Hematopoietic multipotent progenitor cell treated with erythropoietin and hydrocortisone succinate and interleukin-3 and kit ligand, for 17 days (in vitro differentiated cells): ENCODE measurements at places on chromosomes 7 and 10.

- DNase-seq = no peak
Measured at GRCh38 chr7:33517191-33517590, 387.8 kb downstream of the BBS9 start.

DNA sequence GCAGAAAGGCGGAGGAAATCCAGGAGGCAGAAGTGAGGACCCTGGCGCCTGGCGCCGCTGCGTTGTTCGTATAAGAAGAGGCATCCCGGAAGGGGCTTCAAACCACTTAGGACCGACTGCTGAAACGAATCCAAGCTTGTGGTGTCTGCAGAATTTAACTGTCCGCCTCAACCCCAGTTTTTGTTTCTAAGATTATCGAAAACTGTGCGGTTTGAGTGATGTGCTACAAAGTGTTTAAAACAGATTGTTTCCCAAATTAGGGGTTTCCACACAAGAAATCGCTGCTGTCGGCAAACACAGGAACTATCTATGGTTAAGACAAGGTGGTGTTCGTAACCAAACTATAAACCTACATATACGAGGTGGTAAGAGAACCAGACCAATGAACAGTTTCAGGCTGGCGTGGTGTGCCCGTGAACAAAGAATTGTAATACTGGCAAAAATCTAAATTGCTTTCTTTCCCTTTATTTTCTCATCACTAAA, 835 bp upstream of the DGKI start:
- DNase-seq = no peak

DNA sequence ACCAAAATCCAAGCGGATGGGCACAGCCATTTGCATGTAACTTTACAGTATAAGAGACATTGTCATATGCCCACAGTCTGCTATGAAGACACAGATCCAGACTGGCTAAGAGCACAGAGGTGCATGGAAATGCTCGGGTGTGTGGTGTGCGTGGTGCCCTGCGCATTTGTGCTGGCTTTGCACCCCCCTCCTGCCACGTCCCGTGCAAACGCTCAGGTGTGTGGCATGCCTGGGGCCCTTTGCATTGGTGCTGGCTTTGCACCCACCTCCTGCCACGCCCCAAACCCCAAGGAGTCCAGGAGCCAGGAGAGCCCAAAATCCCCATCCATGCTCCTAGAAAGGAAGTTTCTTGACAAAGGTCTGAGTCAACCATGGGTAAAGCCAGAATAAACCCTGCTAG, 306.2 kb downstream of the PTPRN2 start:
- no peak for DNase-seq

GRCh38 chr10:50951365-50951764, 65.9 kb upstream of the A1CF start:
- DNase-seq = no peak

- no peak for DNase-seq
Measured at GRCh38 chr7:89073776-89074175, 278.2 kb upstream of the TEX47 start.

DNA sequence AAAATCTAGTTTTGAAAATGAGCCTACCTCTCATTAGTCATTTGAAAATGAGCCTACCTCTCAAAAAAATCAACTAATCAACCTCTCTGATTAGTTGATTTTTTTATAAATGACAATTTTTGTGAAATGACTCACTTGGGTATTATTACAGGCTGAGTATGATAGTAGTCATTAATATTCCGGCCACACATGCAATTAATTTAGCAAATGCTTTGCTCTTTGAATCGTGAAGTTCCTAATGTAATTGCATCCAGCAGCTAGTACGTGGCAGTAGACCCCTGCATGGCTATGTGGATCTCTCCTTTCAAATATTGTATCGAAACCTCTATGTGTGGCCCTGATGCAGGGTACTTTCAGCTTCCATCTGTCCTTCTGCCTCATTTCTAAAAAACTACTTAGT, 245.9 kb upstream of the PHYHIPL start:
- no peak for DNase-seq

DNA sequence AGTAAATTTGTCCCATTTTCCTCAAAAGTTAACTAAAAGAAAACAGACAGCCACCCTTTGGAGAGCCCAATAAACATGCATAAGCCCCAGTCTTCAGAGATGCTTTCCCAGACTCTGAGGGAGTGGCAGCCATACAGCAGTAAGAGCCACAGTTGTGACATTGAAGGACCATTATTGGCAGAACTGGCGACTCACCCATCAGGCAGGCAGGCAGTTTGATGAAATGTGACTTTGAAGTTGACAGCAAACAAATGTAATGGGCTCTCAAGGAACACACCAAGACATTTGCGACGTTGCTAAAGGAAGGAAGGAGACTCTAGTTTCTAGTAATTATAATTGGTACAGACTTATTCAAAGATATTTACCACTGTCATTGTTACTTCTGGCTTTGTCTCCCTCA, 287.5 kb upstream of the PHYHIPL start:
- no peak for DNase-seq

- no peak for DNase-seq
Measured at GRCh38 chr7:114647518-114647917, 232.9 kb downstream of the FOXP2 start.

- no peak for DNase-seq
Measured at GRCh38 chr7:31061185-31061584, 9.1 kb downstream of the ADCYAP1R1 start.

DNA sequence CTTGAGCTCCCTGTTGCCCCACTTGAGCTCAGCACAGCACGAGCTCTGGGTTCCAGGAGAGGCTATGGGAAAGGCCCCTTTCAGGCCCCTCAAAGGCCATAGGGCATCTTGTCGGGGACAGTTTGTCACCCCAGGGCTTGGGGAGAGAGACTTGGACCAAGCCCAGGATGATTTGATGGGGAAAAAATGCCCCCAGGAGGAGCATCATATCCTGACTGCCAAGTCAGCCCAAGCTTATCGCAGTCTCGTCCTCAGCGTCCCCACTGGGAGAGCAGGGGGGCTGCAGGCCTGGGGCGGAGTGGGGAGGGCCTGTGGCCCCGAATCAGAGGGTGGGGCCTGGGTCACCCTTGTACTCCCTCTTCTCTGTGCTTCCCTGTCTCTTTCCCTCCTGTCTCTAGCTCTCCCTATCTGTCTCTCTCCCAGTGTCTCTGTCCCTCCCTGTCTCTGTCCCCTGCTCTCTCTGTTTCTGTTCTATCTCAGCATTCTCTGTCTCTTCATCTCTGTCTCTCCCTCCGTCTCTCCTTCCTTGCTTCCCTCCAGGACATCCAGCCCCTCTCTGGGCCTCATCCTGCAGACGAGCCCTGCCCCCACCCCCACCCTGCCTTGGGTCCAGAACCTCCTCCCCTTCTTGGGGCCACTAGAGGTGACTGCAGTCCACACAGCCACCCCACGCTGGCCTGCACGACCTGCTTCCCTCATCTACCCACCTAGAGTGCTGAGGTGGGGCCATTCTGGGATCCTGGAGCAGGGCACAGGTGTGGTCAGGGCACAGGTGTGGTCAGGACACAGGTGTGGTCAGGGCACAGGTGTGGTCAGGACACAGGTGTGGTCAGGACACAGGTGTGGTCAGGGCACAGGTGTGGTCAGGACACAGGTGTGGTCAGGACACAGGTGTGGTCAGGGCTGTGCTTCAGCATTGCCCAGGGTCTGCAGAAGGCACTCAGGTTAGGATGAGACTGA, 17.3 kb upstream of the GRIFIN start:
- no peak for DNase-seq

DNA sequence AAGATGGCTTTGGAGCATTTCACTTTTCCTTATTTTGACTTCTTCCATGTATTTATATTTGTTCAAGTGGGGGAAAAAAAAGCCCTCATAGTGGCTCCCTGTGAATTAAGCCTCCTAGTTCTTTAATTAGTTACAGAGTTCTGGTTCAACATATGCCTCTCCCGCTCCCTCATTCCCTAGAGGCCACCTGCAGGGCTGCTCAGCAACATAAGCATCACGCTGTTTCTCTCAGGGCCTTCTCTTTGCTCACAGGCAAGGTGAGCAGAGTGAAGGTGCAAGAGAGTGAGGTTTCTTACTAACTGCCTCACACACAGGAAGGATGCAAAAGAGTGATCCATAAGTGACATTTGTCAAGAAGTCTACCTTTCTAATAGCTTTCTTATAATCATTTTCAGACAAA, 196.7 kb downstream of the SEMA3E start:
- no peak for DNase-seq

DNA sequence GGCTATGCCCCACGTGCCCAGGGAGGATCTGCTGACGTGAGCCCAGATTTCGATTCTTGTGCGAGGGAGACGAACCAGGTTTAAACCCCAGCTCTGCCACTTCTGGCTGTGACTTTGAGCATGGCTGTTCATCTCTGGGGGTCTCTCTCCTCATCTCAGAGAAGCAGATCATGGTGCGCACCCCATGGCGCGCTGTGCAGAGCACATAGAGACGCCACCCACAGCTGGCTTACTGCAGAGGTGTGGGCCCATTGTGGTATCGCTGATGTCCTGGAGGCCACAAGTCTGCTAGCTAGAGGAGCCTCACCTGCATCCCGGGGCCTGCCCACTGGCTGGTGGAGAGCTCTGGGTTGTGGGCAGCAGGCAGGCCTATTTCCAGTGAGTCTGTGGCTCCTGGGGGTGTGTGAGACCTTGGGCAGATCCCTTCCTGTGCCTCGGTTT, 140.5 kb downstream of the LHPP start:
- DNase-seq = no peak

GRCh38 chr10:3624367-3624766, 160.6 kb downstream of the KLF6 start:
- no peak for DNase-seq

GRCh38 chr10:113604572-113604971, 51.7 kb downstream of the HABP2 start:
- DNase-seq = no peak

DNA sequence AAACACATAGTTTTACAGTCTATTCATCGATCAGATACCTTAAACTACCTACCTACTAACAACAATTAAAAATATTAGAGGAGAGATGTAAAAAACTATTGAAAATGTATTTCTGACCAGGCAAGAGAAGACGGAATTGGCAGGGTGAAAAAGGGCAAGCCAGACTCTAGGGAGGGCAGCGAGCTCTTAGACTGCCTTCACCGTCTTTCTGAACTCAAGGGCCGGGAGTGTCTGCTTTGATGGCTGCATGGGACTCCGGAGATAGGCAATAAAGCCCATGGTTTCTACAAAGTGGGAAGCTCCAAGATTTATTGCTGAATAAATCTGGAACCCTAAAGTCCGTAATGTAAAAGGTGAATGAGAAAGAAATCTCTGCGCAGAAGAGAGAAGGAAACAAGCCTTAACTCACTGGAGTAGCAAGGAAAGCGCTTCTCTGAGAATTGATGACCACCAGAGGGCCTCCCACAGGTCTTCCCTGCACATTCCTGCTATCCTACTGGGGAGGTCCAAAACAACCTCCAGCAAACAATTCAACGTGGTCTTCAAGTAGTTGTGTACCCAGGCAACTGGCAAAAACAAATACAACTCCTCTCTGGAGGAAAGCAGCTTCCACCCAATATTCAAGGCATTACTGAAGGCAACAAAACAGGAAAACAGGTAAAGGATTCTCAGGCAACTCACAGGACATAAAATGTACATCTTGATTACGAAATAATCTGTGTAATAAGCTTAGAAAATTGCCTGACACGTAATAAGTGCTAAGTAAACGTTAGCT, 181.3 kb downstream of the SDK1 start:
- no peak for DNase-seq
